ENCODE measurements at places on chromosomes 12 and 14.

DNA sequence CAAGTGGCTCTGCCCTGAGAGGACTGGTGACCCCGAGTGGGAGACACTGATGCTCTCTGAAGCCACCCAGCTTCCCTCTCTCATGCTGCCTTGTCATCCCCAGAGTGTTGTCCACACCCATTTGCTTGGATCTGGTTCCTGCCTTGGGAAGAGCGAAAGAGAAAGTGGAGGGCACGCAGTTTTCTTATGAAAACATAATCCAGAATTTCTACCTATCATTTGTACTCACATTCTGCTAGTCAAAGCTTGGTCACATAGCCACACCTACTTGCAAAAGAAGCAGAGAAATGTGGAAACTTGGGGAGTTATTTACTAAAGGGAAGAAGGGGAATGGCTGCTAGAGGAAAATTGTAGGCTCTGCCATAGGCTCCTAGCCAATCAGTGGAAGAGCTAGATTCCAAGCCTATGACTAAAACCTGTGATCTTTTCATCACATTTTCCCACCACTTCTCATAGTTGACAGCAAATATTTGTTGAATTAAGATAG, 326.3 kb downstream of the ZFP36L1 start:
- no peak for DNase-seq

DNA sequence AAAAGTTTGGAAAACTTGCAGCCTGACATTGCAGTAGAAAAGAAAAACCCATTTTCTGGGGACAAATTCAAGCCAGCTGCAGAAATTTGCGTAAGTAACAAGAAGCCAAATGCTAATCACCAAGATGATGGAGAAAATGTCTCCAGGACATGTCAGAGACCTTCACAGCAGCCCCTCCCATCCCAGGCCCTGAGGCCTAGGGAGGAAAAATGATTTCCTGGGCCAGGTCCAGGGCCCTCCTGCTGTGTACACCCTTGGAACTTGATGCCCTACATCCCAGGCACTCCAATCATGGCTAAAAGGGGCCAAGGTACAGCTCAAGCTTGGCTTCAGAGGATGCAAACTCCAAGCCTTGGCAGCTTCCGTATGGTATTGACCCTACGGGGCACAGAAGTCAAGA, 14.5 kb downstream of the IAPP start:
- no peak for DNase-seq

GRCh38 chr14:67129768-67130167, 59.5 kb upstream of the GARIN2 start:
- no peak for DNase-seq

- DNase-seq: no peak
Measured at GRCh38 chr12:40137252-40137651, 31.4 kb upstream of the SLC2A13 start.

DNA sequence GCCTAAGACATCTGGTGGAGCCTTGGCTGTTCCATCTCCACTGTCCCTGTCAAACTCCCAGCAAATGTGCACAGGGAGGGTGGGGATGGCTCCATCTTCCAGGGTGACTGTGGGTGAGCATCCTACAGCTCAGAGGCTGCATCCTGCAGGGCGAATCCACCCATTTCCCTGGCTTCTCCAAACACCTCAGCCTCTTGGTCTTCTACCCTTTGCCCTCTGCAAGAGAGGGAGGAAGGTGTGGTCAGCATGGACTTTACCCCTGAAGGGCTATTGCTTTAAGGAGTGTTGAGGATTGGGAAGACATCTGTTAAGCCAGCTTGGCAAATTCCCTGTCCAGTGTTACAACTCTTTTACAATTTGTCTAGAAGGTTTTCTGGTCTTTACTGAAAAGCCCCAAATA, 23.1 kb upstream of the DGLUCY start:
- no peak for DNase-seq

DNA sequence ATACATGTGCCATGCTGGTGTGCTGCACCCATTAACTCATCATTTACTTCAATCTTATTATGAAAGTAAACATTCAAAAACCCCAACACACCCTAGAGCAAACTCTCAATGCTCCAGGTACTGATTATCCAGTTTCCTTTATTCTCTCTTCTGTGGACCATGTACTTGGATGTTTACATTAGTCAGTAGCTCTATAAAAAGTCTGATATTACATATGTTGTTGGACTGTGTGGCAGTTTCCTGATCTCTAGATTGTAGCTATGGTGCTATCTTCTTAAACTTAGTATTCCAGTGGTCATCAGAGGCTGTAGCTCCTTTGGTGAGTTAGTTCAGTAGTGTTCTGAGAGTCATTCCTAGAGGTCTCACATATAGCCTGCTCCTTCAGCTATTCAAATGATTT, 25.1 kb upstream of the ITGA5 start:
- no peak for DNase-seq

Data from neural crest cell (in vitro differentiated cells).